ENCODE measurements at places on chromosomes 7 and 10.

DNA sequence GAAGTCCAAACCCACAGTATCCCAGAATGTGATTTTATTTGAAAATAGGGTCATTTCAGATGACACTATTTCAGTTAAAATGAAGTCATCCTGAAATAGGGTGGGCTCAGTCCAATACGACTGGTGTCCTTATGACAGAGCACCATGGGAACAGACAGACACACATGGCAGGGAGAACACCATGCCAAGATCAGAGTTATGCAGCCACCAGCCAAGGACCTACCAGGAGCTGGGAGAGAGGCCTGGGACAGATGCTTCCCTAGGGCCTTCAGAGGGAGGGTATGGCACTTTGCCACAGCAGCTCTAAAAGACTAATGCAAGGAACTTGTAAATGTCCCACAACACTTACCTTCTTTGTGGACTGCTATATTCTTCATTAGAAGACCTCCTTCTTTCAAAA lies 226.5 kb downstream of the NEBL start:
- DNase-seq = no peak

GRCh38 chr10:112601214-112602090 lies 154.4 kb downstream of the VTI1A start:
- no peak for DNase-seq

DNA sequence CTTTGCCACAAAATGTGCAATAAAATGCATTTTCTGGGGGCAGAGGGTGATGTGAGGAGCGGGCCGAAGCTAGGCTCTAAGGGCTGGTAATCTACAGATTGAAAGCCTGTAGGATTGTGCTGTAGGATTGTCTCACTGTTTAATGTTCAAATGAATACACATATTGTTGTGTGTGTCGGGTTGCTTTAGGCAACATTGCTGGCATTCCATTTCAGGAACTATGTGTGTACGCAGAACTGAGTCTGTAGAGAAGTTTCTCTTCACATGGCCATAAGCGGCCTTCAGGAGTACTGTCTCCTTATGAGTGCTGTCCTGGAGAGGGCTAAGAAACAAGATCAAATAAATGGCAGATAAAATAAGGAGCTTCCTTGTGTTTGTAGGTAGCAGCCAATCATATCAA lies 540.2 kb downstream of the GATA3 start:
- DNase-seq = no peak

GRCh38 chr10:21510241-21511094 lies 15.0 kb downstream of the SKIDA1 start:
- DNase-seq = no peak

DNA sequence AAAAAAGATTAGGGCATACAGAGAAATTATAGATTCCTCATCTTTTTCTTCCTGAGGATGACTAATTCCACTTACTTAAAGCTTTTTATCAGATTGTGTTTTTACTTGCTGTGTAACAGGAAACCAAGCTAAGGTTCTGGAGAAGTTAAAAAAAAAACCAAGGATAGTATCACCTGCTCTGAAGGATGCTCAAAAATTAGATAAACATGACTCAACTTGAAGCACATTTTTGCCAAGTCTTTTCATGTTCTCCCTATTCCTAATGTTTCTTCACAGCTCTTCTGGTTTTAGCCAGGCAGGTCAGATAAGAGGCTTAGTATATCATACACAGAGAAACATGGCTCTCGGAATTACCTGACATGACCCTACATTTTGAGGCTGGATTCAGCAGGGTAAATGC lies 90.3 kb downstream of the CPEB3 start:
- DNase-seq = no peak

DNA sequence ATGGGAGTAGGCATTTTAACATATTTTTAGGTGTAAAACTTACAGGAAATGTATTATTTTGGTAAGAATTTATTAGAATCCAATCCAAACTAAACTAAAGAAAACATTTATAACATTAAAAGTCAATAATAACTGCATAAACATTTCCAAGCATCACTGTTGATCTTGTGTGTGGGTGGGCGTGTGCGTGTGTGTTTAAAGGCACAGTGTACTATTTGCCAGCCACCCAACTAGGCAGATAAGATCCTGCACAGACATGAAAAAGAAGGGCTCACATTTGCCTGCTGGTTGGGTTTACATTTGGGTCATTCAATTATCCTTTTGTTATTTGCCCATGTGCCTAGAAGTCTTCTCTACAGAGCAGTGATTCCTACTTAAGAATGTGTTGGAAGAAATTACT lies 31.0 kb upstream of the WNT16 start:
- DNase-seq = no peak

- DNase-seq = no peak
Measured at GRCh38 chr7:116167177-116167576, 43.2 kb upstream of the TES start.

DNA sequence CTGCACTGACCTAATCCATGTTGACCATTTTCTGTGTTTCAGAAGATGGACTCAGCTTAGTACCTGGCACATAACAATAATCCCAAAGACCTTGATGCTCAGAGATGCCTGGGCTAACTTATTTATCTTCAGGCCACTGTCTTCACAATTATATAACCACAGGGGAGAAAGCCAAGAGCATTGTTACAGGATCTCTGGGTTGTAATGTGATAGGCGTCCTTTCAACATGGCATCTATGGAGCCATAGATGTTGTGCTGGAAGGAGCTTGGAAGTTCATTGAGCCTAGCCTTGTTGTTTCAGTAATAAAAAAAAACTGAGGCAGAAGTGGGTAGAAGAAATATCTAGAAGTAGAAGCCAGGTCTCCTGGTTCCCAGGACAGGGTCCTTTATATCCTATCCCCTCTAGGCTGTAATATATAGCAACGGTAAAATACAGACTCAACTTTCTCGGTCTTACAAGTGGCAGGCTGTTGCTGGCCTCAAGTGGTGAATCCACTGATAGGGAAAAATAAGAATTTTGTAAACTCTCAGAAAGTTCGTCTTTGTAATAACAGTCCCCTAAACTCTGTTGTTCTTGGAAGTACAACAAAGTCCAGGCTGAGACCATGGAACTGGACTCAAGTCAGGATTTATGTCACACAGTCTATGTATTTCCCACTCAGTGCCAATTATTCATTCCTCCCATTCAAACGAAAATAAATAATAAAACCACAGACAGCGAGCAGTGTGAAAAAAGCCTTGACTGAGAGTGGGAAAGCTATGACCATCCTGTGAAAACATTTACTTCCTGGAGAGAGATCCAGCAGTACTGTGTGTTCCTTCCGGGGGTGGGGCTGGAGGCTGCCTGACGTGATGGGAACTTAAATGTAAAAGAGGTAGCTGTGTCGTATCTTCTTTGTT lies 277.6 kb downstream of the REEP3 start:
- peak; percentile 9 for DNase-seq

- DNase-seq = no peak
Measured at GRCh38 chr10:84353052-84353803, 24.8 kb downstream of the CCSER2 start.

DNA sequence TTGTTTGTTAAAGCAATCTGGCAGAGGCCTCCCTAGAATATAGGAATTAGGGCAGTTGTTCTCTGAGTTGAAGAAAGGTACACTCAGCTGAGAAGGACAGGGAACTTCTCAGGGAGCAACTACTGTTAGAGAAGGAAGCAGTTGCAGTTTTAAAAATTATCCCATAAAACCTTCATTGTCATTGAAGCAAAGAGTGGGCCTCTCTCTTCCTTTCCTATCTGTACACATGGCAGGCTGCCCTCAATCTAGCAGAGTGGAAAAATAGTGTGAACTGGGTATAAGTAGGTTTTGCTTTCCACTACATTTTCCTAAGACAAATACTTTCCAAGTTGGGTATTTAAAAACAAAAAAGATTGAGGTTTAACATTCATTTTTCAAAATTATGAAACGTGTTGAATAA lies 236.7 kb upstream of the KLF14 start:
- no peak for DNase-seq

- DNase-seq = peak; percentile 44
Measured at GRCh38 chr7:158705234-158705850, 738 bp upstream of the NCAPG2 start.

- DNase-seq = no peak
Measured at GRCh38 chr7:137873524-137873923, 26.8 kb upstream of the DGKI start.

GRCh38 chr10:95831076-95831475 lies 75.1 kb downstream of the ENTPD1 start:
- DNase-seq = no peak

DNA sequence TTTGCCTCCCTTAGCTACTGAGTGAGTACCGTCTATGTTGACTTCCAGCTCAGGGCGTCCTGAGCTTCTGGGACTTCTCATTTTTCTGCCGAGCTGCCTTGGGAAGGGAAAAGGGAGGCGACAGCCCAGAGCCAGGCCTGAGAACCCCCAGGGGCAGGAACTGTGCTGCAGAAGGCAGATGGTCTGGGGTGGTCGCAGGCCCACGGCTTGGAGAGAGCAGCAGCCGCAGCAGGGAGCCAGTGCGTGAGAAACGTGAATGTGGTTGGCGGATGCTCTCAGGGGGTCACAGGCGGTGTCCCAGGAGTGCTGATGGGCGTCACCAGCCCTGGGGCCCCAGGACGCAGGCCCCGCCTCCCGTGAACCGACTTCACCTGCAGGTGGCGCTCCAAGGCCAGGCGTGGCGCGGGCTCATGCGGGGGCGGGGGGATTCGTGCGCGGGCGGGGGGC lies 9.2 kb upstream of the PWWP2B start:
- peak; percentile 53 for DNase-seq

DNA sequence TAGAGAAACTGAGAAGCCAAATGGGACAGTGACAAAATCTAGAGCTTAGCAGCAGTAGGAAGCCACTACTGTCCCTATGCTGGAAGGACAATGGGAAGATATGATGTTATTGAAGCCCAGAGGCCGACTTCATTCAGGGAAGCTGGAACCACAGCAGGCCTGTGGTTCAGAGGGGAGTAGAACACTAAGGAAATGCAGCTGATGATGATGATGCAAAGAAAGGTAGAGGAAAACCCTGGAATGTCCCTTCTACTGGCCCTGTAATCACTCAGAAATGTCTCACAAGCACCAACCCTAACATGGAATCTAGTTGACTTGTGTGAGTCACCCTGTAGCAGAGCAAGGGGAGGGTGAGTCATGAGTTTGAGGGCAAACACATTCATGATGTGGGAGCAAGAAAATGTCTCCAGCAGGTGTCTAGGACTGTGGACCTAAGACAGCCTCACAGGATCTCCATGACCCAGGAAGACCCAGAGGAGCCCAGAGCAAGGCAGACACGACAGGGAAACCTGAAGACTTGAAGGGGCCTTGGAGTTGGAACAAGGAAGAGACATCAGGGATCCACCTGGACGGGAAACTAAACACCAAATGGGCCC lies 37.0 kb upstream of the LRRC17 start:
- peak; percentile 100 for DNase-seq

DNA sequence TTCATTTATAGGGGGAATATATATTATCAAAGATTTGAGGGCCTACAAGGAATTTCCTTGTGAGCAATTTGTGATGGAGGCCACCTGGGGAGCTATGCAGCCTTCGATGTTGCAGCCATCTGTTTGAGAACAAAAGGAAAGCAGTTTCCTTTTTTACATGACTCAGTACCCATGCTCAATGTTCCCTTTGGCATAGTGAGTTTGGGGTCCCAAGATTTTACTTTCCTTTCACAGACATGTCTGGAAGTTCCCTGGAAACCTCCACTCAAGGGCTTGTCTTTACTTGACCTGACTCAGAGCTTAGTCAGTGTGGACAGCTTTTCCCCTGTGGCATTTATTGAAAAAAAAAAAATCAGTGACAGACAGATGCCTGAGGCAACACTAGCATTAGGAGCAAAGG lies 73.5 kb upstream of the VIPR2 start:
- no peak for DNase-seq
